ENCODE measurements at places on chromosomes 7 and 10. TPM values are rescaled to one million over a fixed set of nuclear protein-coding genes. Genes with fewer than 3 reads are reported as not detected.

The SPOCK2 gene
- total RNA-seq, result 0.10 TPM

The MAPK8 gene
- total RNA-seq, result 40.1 TPM

The C10orf71 gene
- not detected for total RNA-seq

The BMPER gene
- total RNA-seq, result 7.2 TPM

The CDC14C gene
- not detected for total RNA-seq

The STOX1 gene
- total RNA-seq, result 0.96 TPM
